Neural progenitor cell (in vitro differentiated cells): ENCODE measurements at places on chromosomes 1 and 21.

DNA sequence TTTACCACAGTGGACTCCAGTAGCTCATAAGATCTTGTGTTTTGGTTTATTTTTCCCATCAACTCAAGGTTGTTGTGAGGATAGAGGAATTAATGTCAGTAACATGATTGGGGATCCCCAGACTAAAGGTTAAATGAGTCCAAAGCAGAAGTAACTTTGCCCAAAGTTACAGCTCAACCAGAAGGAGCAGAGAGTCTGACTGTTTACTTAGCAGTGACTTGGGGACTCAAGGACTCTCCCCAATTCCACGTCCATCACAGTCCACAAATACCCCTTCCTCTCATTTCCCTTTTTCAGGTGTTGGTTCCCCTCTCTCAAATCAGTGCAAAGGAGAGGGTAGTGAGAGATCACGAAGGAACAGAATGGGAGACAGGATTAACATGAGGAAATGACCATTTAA lies 4.0 kb upstream of the ETV3 start:
- no peak for DNase-seq

DNA sequence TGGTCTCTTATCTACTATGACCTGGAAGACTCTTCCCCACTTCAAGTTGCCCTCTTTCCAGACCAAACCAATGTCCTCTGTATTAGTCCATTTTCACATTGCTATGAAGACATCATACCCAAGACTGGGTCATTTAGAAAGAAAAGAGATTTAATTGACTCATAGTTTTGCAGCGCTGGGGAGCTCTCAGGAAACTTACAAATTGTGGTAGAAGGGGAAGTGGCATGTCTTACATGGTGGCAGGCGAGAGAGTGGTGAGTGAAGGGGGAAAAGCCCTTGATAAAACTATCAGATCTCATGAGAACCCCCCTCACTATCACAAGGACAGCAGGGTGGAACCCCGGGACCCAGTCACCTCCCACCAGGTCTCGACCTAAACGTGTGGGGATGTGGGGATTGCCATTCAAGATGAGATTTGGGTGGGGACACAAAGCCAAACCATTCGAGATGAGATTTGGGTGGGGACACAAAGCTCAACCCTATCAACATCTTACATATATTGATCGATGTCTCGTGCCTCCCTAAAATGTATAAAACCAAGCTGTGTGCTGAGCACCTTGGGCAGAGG lies 14.2 kb upstream of the AGPAT3 start:
- no peak for DNase-seq

DNA sequence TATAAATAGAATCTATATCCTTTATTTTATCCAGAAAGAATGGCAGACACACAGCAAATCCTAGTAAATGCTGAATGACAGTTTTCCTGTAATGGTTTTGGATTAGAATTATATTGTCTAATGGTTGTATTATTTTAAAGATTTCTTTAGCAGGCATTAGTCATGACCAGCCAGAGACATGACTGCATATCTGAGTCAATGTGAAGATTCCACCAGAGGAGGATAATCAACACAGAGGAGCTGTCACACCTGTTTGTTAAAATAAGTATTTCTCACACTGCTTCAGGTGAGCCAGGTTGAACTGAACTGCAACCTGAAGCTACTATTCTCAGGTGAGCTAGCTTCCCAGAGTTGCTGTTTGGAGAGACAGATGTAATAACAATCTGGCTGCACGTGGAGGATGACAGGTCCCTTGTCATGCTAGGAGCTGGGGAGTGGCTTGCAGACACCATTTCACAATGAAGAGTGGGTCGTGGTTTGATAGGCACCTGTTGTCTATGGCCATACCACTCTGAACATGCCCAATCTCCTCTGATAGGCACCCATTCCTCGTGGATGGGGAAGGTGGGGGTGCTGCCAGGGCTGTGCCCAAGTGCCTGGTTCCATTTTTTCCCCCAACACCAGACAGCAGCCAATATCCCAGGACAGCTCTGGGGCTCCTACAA lies 94.3 kb downstream of the KCNJ6 start:
- DNase-seq: no peak

DNA sequence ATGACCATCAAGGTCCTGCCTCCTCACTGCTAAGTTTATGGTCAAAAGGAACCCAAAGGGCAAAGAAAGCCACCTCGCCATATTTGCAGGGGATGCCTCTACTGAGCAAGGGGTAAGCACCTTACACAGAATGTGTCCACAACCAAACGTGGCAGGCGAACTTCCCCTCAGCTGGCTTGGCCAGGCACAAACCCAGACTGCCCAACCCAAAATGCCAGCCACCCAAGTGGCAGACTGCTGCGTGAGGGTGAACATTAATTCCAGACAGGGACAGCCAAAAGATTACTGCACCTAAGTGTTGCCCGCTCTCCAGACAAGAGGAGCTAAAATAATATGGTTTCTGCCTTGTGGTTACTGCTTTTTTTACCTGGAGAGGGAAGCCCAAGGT lies 16.0 kb downstream of the ZNF697 start:
- DNase-seq: no peak

DNA sequence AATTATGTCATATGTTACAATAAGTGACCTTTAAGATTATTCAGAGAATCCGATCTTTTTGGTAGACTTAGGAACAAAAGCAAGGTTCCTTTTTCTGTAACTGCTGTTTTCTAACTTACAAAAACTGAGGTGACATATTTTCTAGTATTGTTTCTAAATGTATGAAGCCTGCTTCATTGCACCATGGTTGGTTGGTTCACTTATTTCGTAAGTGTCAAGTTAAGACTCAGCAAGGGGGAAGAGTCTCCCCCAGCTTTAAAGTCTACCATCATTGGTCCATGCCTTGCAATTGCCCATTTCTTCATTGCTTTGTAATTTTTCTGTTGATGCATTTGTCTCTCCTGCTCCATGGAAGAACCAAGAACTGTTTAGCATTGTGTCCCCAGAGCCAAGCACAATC lies 136.9 kb downstream of the DISC1 start:
- no peak for DNase-seq

DNA sequence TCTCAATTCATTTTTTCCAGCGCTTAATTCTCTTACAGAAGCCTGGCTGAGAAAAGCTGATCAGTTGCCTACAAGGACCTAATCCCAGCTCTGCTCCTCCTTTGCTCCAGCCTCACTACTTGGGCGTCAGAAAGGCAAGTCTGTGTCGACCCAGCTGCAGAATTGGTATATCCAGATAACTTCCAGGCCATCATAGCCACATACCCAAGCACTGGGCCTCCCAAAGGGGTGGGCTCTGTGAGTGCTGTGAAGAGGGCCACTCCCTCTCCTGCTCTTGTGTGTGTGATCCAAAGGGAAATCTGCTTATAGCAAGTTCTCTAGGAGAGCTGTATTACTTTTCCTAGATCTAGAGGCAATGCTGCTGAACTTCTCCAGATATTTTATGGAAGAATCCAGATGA lies 18.1 kb downstream of the LMOD1 start:
- no peak for DNase-seq
